Lower leg skin (tissue), 4 donors: ENCODE measurements at places on chromosomes 4 and X.

GRCh38 chrX:69063486-69063885 is 101.8 kb downstream of the PJA1 start:
- DNase-seq: no peak

DNA sequence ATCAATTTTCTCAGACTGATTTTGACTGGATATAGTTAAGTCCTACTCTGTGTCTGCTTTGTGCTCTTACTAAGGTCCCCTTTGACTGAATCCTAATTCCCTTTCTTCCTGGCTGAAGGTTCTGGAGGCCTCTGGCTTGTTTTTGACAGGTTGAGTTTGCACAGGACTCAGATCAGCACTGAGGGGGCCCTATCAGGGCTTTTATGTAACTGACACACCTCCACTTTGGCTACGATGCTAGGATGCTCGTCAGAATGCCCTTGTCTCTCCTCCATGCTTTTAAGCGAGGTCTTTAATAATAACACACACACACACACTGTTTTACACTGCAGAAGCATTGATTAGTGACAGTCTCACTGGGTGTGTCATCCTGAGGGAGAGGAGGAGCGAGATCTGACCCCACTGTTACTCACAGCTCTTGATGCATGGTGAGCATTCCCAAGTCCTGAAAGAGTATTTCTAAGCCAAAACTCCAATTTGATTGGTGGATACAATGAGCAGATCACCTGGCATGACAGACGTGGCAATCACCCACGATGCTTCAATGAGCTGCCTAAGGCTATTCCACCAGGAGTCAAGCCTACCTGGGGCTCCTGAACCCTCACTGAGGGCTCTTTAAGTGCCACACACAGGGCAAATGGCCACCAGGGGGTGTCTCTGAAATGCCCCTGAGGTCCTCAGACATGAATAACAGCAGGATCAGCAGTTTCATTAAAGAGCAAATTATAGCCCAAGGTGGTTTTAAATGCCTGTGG is 130.4 kb upstream of the CPEB2 start:
- DNase-seq: no peak

DNA sequence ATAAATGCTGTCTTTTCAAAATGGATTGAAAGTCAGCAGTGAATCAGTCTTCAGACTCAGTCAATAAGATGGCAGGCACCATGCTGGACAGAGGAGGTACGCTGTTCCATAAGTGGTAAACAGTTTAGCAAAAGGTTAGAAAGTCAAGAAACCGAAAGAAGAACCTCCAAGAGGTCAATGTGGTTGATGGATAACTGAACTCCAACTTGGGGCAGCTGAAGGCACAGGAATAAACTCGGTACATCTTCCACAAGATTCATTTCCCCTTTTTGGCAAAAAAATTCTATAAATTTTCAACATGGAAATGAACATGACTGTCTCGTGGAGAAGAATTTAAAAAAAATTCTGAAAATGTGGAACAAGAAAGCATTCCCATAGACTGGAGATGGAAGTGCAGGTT is 18.4 kb upstream of the SEL1L3 start:
- DNase-seq: no peak

GRCh38 chr4:4410271-4410670 is 23.4 kb downstream of the NSG1 start:
- no peak for DNase-seq

- no peak for DNase-seq
These were observed 3.4 kb upstream of the ATP11C start for GRCh38 chrX:139936259-139936658.
